Fibroblast of skin of back (primary cell): ENCODE measurements at places on chromosomes 12 and 14.

GRCh38 chr12:88985011-88985410 is 367.3 kb downstream of the DUSP6 start:
- DNase-seq: no peak

GRCh38 chr14:75906680-75907280 is 75.0 kb downstream of the TGFB3 start:
- peak; percentile 66 for DNase-seq

DNA sequence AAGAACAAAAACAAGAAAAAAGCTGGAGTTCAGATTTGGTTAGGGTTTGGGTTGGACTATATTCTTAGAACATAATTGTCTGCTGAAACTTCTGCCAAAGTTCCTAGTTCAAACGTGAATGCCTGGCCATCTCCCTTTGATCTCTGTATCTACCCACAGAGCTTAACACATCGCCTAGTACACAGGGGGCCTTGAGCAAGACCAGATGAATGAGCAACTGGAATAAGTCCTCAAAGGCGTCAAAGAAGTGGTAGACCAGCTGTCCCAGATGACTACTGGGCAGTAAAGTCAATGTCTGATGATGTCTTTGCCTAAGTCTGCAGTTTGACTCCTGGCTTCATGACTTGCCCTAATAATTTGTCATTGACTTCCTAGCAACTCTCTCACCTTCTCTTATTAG is 13.9 kb upstream of the STAB2 start:
- DNase-seq: no peak

DNA sequence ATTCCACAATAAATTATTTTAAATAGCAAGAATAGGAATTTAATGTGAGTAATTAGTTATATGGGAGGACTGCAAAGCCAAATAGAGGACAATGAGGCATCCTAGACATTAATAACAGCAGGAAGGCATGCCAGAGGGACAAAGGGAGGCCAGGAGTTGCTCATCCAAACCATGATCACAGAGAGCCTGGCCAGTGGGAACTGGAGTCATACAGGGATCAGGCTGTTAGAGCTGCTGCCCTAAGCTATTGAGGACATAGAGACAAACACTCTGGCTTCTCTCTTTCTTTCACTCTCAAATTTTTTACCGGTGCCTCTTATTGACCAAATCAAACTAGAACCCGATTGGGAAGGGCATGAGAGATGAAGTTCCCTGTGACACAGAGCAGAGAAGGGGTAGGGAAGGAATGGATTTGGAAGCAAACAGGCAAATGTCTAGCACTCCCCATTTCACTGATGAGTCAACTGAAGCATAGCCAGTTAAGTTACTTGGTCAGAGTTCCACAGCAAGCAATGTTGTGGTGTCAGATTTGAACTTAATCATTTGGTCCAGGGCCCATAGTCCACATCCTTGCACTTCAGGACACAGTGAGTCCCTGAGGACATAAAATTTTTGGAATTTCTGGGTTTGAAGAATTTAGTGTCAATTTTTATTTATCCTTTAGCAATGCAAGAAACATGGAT is 17.9 kb upstream of the CFAP54 start:
- peak; percentile 54 for DNase-seq

DNA sequence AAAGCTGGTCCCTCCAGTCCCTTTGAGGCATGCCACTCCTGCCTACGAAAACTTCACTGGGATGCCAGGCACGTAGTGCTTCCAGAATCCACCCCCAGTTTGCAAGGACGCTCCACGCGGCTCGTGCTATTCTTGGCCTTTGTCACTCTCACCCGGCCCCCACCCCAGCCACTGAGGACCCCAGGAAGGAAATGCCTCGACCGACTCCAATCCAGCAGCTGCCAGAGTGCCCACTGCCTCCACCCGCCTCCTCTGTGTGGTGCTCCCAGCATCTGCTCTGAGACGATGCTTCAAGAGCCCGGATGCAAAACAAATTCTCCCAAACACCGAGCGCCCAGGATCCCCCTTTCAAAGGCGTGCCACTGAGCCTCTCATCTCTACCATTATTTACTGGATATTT is 123.9 kb downstream of the RFLNA start:
- no peak for DNase-seq

DNA sequence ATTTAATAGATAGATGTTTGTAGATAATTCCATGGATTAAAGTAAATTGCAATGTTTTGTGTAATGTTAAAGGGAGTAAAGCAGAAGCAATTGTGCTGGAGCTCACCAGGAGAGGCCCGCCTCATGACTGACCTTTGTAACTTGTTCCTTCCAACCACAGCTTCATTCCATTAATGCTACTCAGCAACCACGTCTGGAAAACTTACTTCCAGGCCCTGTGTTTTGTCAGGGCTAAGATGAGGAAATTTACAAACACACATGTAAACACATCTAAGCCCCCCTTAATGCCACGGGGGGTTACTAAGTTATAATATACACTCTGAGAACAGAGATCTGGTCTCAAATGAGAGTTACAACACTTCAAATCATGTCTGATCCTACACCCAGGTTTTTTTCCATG is 12.4 kb downstream of the LUM start:
- DNase-seq: peak; percentile 94

GRCh38 chr12:100799770-100800169 is 5.2 kb downstream of the ANO4 start:
- DNase-seq: no peak

- DNase-seq: no peak
These were observed 13.2 kb downstream of the CLEC4E start for GRCh38 chr12:8527250-8528130.

DNA sequence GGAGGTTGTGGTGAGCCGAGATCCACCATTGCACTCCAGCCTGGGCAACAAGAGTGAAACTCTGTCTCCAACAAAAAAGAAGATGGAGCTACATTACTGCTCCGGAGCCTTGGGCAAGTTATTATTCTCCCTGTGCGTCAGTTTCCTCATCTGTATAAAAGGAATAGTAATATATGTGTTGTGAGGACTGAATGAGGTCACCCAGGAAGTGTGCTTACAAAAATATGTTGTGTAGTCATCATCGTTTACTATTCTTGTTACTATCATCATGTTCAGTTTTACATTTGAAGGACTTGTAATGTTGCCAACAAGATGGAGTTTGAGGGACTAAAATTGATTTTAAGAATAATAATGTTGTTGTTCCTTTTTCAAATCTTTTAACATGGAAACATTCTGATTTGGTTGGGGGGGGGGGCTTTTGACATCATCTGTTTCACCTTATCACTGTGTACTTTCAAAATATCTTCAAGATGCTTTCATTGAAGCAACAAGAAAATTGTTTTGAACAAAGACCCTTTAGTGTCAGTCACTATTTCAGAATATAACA is 156.8 kb downstream of the PDE3A start:
- DNase-seq: peak; percentile 54

GRCh38 chr14:23828616-23829015 is 125.0 kb upstream of the DHRS4 start:
- DNase-seq: no peak

DNA sequence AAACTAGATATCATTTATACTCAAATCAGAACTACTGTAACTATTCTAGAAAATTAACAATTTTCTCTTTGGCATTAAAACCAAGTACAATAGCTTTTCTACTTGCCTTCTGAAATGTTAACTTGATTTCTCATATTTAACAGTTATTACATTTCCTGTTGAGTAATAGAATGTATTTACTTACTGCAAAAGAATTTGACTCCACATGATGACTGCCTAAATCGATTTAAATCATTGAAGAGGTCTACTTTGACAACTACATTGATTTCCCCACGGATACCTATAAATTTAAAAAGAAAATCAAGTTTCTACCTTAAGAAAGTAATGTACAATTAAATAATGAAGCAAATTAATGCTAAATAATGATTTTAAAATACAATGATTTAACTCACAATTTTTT is 18.9 kb downstream of the C2CD5 start:
- DNase-seq: peak; percentile 55

- no peak for DNase-seq
These were observed 759.3 kb downstream of the BCL11B start for GRCh38 chr14:98512501-98513251.

GRCh38 chr14:50920482-50921230 is 23.6 kb downstream of the PYGL start:
- DNase-seq: peak; percentile 91

- no peak for DNase-seq
These were observed 1.5 kb upstream of the NOXRED1 start for GRCh38 chr14:77424862-77425261.

GRCh38 chr12:22662356-22662755 is 37.4 kb downstream of the ETNK1 start:
- DNase-seq: no peak

DNA sequence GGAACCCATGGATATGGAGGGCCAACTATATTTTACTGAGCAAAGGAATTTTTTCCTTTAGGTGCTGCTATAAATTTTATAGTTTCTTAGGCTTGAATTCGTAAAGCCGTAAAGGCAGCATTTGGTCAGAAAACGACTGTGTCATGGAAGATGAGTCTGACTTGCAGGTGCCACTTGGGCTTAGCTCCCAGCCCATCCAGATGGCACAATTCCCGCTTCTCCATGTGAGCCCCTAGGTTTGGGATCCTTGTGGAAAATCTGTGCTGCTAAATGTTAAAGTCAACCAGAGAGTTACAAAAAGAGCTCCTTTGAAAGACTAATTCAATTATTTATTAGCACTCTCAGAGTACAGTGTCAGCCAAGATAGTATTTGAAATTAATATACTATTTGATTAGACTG is 120.1 kb upstream of the NPAS3 start:
- no peak for DNase-seq

DNA sequence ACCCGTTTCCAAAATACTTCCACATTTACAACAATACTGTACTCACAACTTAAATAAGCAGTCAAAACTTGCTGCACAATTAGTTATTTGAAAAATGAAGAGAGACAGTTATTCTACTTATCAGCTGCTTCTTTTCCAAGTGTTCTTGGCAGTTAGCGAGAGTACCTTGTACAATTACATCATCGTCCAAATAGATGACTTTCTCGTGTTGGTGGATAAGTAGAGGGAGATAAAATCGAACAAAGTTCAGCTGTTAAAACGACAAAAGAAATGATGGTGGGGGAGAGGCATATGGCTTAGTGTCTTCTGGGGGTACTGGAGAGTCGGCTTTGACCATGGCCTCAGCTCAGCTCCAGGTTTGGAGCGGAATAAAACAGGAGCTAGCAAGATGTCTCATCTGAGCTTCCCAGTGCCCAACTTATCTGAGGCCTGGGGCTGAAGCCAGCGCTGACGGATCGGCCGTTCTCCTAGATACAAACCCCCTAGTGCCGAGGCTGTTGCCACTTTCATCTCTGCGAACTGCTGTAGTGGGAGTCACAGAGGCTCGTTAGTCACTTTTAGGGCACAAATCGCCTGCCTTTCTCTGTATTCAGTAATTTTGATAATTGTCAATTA is 31.7 kb downstream of the TDG start:
- no peak for DNase-seq

DNA sequence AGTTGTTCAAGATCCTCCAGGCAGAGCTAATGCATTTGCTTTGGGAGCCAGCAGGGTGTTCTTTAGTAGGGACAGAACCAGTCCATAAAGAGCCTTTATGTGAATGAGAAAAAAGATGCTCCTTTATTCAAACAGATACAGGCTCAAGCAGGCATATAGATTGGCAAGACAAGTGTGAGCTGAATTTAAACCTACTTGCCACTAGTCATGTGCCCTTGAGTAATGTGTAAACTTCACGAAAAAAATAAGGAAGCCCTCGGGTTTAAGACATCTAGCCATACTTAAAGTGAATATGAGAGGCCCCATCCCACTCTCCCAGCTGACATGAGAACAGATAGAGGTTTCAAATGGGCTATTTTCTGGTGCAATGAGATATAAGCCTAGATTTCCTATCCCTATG is 43.1 kb upstream of the STRAP start:
- DNase-seq: no peak

DNA sequence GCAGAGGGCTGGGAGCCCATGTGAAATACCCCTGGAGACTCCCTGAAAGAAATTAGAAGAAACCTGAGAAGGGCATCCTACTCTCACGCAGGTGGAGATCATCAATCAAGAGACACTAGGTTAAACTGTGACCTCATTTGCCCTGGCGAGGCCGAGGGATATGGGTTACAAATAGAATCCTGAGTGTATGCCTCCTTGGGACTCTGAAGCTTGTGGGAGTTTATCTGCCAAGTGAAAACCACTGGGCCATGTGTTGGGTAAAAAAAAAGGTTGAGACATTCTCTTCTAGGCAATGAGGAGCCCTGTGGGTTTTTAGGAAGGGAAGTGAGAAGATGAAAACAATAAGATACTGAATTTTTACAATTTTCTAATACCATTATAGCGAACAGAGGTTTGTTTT is 160.7 kb upstream of the ARID2 start:
- no peak for DNase-seq

GRCh38 chr12:45601888-45602287 is 127.6 kb upstream of the ARID2 start:
- no peak for DNase-seq
